HFFc6 (cell line): ENCODE measurements at places on chromosomes 3 and 15. TPM values are rescaled to one million over a fixed set of nuclear protein-coding genes. Genes with fewer than 3 reads are reported as not detected.
A peak's percentile ranks its signal among the peaks of the same experiment; 100 is the strongest.

DNA sequence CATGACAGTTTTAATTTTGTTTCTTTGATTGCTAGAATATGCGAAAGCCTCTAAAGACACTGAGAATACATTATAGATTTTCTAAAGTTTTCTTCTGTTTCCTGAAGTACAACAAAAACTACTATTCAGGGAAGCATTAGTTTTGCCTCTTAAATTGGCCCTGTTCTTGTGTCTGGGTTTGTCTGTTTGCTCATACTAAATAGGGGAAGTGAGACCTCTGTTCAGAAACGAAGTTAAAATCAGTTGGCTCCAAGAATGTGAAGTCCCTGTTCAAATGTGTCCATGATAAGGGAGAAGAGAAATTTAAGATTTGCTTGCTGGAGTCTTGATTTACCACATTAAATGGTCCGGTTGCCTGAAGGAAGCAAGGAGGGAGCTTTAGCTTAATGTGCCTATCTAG lies 327.3 kb upstream of the GBE1 start:
- peak overlapping the region; percentile 68; the same call in 1 of the 2 replicates for H3K27ac ChIP-seq
- no peak for DNase-seq
- H3K4me3 ChIP-seq, result peak overlapping the region; percentile 70; the same call in 1 of the 2 replicates
- H3K36me3 ChIP-seq, result no peaks in the 10 kb centered on the region

DNA sequence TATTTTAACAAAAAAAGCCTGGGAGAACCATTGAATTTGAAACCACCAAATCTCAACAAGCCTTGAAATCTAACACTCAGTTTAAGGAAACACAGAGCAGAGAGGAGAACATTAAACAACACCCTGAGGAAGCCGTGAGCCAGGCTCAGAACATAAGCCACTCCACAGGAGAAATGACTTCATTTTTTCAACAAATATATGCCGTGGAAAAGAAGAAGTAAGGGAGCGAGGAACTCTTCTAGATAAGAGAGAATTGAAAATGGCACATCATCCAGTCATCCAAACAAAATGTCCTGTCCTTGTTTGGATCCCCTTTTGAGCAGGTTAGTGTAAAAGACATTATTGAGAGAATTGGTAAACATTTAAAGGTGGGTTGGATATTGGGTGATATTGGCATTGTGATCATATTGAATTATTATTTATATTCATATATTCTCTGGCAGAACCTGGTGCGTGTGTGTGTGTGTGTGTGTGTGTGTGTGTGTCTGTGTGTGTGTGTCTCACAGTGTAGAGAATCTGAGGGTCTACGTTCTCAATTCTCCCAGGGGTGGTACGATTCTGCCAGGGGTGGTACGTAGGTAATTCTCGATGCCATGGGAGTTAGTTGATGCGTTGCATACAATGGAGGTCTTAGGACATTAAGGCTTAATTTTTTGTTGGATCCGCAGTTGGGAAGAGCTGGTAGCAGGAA lies 94.4 kb downstream of the ST6GAL1 start:
- no peak overlapping the region for H3K27ac ChIP-seq
- H3K4me3 ChIP-seq, result no peak overlapping the region
- H3K36me3 ChIP-seq, result no peaks in the 10 kb centered on the region
- no peaks in the 10 kb centered on the region for H3K4me1 ChIP-seq

DUOXA2 gene
- not detected in 2 replicates for total RNA-seq

POLQ gene
- 3.3 to 8.2 TPM (median 6.6 TPM) in 3 replicates for total RNA-seq
